Activated T-helper 1 cell treated with anti-CD3 and anti-CD28 coated beads, Interleukin-12 subunit alpha, Interleukin-12 subunit beta, Interleukin-2, Interleukin-4 antibody, amounts not matched to agents 30 ng/mL and 10 ng/mL and 1 ng/mL, durations not matched to agents 14 hours and 24 hours and 36 hours (primary cell): ENCODE measurements at places on chromosomes 7 and 10. TPM values are rescaled to one million over a fixed set of nuclear protein-coding genes. Genes with fewer than 3 reads are reported as not detected.

DNA sequence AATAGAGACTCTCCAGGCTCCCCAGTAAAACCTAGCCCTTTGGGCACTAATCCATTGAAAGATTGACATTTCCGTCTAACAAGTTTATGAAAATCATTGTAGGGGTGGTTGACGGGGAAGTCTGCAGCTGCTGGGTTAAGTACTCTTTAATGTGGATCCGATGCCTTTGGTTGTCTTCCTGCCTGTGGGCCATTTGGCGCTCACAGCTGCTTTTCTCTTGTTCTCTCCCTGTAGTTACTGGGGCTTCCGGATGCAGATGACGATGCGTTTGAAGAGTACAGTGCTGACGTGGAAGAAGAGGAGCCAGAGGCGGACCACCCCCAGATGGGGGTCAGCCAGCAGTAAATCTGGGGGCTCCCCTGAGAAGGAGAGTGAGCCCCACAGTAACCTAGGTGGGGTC, 22.4 kb downstream of the MTURN start:
- no peak for DNase-seq
- H3K4me1 ChIP-seq, result peaks cover 44% of the 10 kb centered on the region
- no peak overlapping the region for H3K4me3 ChIP-seq
- peaks cover 2% of the 10 kb centered on the region for H3K27me3 ChIP-seq
- H3K36me3 ChIP-seq, result peaks cover 2% of the 10 kb centered on the region
- H3K27ac ChIP-seq, result no peak overlapping the region

DNA sequence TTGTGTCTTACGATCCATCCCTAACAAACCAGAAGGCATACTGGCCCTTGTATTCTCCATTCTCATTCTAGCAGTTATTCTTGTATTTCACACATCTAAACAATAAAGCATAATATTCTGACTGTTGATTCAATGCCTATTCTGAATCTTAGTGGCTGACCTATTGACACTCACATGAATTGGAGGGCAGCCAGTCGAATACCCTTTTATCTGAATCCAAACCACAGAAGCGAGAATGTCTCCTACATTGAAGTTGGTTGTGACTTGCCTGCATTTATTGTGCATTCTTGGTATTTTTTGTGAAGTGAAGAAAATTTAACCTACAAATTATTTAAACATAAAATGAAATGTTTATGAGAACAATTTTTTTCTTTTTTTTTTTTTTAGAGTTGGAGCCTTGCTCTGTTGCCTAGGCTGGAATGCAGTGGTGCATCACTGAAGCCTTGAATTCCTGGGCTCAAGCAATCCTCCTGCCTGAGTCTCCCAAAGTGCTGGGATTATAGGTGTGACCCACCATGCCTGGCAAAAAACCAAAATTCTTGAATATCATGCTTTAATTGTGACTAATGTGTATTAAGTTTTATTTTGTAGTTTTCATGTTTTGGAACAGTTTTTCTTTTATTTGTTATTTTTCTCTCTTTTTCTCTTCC, 22.7 kb downstream of the EXOC4 start:
- H3K27me3 ChIP-seq, result no peaks in the 10 kb centered on the region
- no peaks in the 10 kb centered on the region for H3K4me1 ChIP-seq
- no peak for DNase-seq
- no peak overlapping the region for H3K4me3 ChIP-seq

Gene OR13A1
- not detected in 2 replicates for total RNA-seq

GRCh38 chr7:129780257-129780973, 168.9 kb downstream of the NRF1 start:
- DNase-seq, result peak; percentile 48
- H3K4me3 ChIP-seq, result peak overlapping the region; percentile 63
- peaks cover 67% of the 10 kb centered on the region for H3K27me3 ChIP-seq
- peaks cover 2% of the 10 kb centered on the region for H3K36me3 ChIP-seq

DNA sequence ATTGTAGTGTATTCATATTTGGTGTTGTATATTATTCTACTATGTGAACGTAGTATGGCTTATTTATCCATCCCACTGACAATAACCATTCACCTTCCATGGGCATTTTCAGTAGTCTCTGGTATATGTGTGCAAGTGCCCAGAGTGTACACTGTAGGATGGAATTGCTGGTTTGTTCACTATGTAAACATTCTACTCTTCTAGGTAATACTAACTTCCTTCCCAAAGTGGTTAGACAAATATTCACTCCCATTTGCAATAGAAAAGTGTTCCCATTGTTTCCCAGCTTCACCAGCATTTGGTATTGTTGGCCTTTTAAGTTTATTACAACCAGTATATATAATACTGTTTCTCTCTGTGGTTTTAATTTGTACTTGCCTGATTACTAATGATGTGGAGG, 153.7 kb downstream of the C7orf25 start:
- H3K4me3 ChIP-seq, result no peak overlapping the region
- H3K36me3 ChIP-seq, result no peaks in the 10 kb centered on the region
- H3K27me3 ChIP-seq, result no peaks in the 10 kb centered on the region
- no peaks in the 10 kb centered on the region for H3K4me1 ChIP-seq

- no peak overlapping the region for H3K4me3 ChIP-seq
- H3K27ac ChIP-seq, result no peak overlapping the region
- peaks cover 6% of the 10 kb centered on the region for H3K27me3 ChIP-seq
Measured at GRCh38 chr10:125171402-125172306, 11.3 kb upstream of the CTBP2 start.

Gene LBX1
- total RNA-seq, result not detected in 2 replicates

- H3K27ac ChIP-seq, result peak overlapping the region; percentile 6
- peak overlapping the region; percentile 45 for H3K4me3 ChIP-seq
- no peak for DNase-seq
- peaks cover 13% of the 10 kb centered on the region for H3K36me3 ChIP-seq
Measured at GRCh38 chr10:16819436-16819835, 2.2 kb upstream of the RSU1 start.

Gene TMEM120A
- total RNA-seq, result 44.3 and 49.9 TPM in 2 replicates

DNA sequence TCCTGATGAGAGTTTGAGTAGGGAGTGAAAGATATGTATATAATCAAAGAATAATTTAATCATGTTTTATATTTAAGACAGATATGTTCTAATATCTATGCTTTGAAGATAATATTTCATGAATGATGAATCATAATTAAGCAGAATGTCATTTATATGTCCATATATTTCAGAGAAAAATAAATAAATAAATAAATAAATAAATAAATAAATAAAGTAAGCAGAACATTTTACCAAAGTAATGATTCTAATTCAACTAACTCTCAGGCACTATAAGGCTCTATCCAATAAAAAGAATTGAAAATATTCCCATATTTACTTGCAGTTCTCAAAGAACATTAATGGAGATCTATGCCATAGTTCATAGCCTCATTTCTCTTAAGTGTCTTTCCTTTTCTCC, 36.0 kb downstream of the AGR3 start:
- no peaks in the 10 kb centered on the region for H3K36me3 ChIP-seq
- no peaks in the 10 kb centered on the region for H3K4me1 ChIP-seq
- no peak overlapping the region for H3K4me3 ChIP-seq
- no peak overlapping the region for H3K27ac ChIP-seq
- DNase-seq, result no peak
- H3K27me3 ChIP-seq, result peaks cover 9% of the 10 kb centered on the region

Gene LIPF
- not detected in 2 replicates for total RNA-seq

Gene TRIM56
- 41.2 and 45.7 TPM in 2 replicates for total RNA-seq

Gene STAG3
- 25.0 and 30.6 TPM in 2 replicates for total RNA-seq

GRCh38 chr7:96614154-96614867, 95.3 kb downstream of the SEM1 start:
- H3K36me3 ChIP-seq, result no peaks in the 10 kb centered on the region
- H3K27me3 ChIP-seq, result peaks cover 3% of the 10 kb centered on the region
- no peak for DNase-seq

Gene EMX2
- total RNA-seq, result not detected in 2 replicates

DNA sequence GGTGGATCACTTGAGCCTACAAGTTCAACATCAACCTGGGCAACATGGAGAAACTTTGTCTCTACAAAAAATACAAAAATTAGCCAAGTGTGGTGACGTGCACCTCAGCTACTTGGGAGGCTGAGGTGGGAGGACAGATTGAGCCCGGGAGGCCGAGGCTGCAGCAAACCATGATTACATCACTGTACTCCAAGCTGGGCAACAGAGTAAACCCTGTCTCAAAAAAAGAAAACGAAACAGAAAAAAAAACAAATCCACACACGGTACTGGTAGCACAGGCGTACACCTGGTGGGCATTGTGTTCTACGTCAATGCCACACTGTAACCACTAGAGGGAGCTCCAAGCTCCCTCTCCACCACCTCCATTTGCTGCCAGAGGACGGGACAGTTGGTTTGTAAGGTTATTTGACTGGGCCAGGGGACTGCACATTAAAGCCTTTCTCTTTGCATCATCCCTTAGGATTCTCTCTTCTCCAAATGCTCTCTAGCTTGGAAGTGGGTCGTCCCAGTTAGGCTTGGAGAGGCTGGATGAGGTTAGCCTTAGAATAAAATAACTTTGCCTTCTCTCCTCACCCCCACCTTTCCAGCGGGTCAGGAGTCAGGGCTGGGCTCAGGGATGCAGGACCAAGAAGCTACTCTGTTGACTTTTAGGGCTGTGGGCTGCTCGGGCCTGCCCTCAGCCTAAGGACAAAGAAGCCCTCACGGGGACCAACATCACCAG, 130.8 kb downstream of the SORBS1 start:
- H3K4me1 ChIP-seq, result no peaks in the 10 kb centered on the region
- H3K27ac ChIP-seq, result no peak overlapping the region
- H3K36me3 ChIP-seq, result no peaks in the 10 kb centered on the region
- no peak overlapping the region for H3K4me3 ChIP-seq
- DNase-seq, result peak; percentile 23

DNA sequence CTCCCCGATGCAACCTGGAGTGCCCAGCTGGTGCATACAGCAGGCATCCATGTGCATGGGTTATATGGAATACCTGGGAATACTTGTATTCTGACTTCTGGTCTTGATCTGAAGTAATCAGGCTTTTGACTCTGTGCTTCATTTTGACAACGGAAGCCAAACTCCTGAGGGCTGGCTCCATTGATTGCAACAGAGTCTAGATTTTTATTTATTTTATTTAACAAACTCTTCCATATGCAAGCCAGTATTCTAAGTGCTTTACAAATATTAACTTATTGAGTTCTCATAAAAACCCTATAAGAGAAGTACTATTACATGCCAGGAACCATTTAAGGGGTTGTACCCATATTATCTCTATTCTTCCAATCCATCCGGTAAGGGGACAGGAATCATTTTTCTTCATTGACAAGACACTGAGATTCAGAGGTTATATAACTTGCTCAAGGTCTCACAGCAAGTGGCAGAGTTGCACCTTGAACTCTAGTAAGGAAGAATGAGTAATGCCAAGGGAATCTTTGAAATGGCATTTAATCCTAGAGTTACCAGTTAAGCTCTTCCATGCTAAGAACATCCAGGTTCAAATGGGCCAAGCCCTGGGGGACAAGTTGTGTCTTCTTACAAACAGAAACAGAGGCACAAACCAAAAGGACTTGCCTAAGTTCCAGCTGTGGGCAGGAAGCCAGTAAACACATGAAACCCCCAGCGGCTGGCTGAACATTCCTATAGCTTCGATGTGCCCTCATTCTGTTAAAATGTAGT, 241.0 kb downstream of the WDR11 start:
- no peaks in the 10 kb centered on the region for H3K36me3 ChIP-seq
- H3K27ac ChIP-seq, result no peak overlapping the region
- no peak overlapping the region for H3K4me3 ChIP-seq
- H3K27me3 ChIP-seq, result no peaks in the 10 kb centered on the region

DNA sequence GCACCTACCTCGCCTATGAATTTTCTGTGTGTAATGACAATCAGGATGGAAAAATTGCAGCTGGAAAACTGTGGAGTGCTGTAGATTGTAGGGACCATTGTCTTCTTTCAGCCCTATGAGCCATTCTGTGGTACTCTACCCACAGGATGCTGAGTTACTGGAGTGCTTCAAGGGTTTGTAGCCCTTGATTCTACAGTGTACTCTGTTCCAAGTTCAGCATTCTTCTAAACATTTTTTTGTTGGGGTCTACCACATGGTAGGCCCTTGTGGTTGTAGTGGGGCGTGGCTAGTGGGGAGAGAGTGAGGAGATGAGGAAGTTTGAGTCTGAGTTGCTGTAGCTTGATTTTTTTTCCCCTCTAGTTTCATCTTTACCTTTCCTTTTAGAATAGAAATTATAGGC, 33.5 kb downstream of the REEP3 start:
- H3K4me3 ChIP-seq, result no peak overlapping the region
- DNase-seq, result peak; percentile 7
- H3K27me3 ChIP-seq, result no peaks in the 10 kb centered on the region
- peaks cover 22% of the 10 kb centered on the region for H3K4me1 ChIP-seq

Gene NODAL
- not detected in 2 replicates for total RNA-seq

DNA sequence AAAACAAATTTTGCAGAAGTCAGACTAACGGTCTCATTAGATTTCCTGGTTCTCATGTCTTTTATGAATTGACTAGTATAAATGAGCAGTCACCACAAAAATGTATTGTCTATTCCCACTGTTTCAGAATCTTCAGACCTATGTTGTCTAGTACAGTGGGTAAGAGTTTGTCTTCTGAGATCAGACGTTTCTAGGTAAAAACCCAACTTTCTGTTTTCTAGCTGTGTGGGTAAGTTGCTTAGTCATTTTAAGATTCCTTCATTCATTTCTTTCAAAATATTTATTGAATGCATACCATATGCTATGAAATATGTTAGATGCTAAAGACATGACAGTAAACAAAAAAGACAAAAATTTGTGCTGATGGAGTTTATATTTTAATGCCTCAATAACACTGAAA, 156.3 kb downstream of the POLR1F start:
- no peak for DNase-seq
- no peak overlapping the region for H3K27ac ChIP-seq
- H3K27me3 ChIP-seq, result no peaks in the 10 kb centered on the region
- no peaks in the 10 kb centered on the region for H3K36me3 ChIP-seq

- H3K36me3 ChIP-seq, result no peaks in the 10 kb centered on the region
- H3K4me1 ChIP-seq, result peaks cover 23% of the 10 kb centered on the region
- DNase-seq, result no peak
- no peak overlapping the region for H3K4me3 ChIP-seq
- H3K27ac ChIP-seq, result no peak overlapping the region
Measured at GRCh38 chr10:30817541-30817940, 188.0 kb upstream of the LYZL2 start.
